Activated B cell treated with CpG ODN at 0.5 μM for 24 hours (primary cell): ENCODE measurements at places on chromosomes 2 and 18.

DNA sequence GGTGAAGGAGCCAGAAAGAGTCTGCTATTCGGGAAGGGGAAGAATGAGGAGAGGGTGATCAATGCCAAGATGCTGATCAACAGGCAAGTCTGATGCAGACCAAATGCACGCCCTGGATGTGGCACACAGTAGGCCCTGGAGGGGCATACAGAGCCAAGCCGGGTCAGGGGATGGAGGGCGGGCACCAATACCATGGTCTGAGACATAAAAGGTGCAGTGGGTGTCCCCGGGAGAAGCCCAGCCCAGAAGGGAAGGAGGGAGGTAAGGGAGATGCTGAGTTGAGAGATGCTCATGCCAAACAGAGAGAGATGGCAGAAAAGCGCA is 66.6 kb upstream of the ID2 start:
- no peak for DNase-seq

- no peak for DNase-seq
Measured at GRCh38 chr2:107817378-107817777, 9.3 kb upstream of the RGPD4 start.

- DNase-seq = no peak
Measured at GRCh38 chr2:191365089-191365488, 119.9 kb downstream of the MYO1B start.

DNA sequence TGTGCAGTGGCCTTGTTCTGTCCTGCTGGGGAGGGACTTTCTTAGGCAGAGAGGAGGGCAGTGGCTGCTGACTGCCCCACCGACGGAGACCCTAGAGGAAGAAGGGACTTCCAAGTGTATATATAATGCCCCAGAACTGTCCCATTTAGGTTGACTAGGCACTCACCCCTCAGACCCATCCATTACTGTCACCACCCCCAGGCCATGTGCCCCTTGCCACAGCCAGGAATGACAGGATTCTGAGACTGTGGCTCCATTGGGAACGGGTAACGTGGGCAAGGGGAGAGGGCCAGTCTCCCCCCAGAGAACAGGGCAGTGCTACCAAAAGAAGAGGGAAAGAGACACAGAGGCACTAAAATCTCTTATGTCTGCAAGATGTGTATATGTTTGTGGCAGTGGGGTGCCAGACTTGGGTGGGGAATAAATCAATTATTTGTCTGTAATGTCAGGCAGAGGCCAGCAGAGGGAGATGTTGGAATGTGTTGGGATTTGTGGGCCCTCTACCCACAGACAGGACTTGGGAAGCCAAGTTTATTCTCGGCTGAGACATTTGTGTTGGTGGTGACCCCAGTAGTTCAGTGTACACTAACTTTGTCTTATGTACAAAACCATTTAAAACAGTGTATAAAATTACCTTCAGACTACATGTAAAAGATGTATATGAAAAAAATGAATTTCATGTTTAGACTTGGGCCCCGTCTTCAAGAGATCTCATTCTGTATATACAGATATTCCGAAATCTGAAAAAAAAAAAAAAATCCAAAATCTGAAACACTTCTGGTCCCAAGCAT is 24.0 kb upstream of the TMEM37 start:
- DNase-seq = no peak

DNA sequence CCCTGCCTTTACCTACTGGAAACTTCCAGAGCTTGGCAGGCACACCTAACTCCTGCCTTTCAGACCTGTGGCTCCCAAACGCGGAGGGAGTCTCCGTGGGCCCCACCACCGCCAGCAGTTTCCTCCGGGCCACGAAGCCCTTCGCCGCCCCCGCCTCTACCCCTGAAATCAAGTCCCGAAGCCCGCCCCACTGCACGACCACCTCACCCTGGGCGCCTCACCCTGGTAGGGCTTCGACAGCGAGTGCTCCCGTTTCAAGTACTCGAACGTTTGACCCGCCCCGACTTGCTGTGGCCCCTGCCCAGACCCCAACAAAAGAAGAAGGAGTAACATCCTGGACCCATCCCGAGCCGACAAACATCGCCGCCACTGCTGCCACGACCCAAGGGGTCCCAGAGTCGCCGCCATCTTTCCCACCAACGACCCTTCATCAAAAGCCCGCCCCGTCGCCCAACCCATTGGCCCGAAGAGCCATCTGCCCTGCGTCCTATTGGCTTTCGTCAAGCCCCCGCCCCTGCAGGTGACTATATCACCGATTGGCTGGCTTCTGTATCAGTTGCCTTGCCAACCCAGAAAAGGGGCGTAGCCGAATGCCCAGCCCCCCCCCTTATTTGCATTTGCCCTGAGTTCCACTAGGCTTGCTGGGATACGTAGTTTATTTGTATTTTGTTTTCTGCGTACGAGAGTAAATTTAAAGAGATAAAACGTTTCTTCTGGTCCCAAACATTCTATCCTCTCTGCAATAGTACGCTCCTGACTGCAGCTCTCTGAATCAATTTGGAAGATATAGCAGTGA is at the start of gene LMAN2L:
Gene LMAN2L, minus strand, starts transcription at position 432 of the 796 bp plus-strand sequence. Its CDS starts 24 bp downstream, at position 408.
- peak; percentile 88 for DNase-seq

- DNase-seq = no peak
Measured at GRCh38 chr2:230267556-230267955, 42.0 kb downstream of the SP140 start.

GRCh38 chr2:21057097-21057496 is 13.2 kb upstream of the APOB start:
- DNase-seq = no peak

- DNase-seq = no peak
Measured at GRCh38 chr2:160721089-160722040, 227.8 kb upstream of the RBMS1 start.
